NCI-H1105 (cell line): ENCODE measurements at places on chromosomes 5 and 9.

DNA sequence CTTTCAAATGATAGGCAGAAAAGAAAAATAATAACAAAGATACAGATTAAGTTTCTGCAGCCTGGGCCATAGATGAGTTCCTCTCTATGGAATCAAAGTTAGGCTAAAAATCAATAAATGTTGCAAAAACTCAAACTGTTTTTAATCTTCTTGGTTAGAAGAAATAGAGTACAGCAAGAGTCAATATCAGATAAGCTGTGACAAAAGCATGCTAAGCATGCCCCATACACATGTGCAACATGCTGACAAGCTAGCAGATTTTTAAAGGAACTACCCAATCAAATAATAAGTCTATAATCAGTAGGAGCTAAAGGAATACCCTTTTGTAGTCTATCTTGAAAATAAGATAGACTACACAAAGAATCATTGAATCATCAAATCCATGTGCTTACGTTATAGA is 6.7 kb downstream of the ERP44 start:
- DNase-seq, result no peak

DNA sequence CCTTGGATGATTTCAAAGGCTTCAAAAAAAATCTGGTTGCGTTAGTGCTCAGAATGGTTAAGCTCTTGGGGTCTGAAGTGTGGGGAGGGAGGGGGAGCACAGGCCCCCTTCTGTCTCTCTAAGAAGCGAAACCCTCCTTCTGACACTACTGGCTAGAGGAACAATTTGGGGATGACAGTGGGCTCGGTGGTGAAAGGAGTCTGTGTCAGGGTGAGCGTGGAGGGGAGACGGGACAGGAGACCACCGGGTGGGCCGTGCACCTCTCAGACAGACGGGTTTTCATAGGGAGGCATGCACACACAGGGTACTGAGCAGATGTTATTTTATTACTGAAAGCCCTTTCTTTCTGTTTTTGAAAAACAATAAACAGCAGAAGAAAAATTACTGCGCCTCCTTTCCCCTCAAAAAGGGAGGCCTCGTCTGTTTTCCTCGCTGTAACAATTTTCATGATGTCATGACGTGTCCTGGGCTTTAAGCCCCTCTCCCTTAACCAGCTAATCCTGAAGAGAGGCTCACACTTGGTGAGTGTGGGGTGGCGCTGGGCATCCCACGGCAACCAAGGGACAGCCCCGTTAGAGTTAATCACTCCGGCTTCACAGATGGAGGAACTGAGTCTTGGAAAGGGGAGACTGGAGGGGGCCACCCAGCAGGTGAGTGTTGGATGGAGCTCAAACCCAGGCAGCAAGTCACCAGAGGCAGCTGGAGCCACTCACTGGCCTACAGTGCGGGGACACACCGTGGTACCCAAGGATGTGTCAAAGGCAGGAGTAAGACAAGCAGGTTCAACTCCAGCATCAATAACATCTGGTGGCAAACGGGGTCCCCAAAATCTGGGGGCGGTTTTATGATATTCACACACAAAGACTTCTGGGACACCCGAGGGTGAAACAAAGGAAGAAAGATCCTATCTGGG is 53.4 kb downstream of the PTCH1 start:
- DNase-seq, result no peak

GRCh38 chr9:131835151-131835910 is 95.5 kb upstream of the RAPGEF1 start:
- no peak for DNase-seq

DNA sequence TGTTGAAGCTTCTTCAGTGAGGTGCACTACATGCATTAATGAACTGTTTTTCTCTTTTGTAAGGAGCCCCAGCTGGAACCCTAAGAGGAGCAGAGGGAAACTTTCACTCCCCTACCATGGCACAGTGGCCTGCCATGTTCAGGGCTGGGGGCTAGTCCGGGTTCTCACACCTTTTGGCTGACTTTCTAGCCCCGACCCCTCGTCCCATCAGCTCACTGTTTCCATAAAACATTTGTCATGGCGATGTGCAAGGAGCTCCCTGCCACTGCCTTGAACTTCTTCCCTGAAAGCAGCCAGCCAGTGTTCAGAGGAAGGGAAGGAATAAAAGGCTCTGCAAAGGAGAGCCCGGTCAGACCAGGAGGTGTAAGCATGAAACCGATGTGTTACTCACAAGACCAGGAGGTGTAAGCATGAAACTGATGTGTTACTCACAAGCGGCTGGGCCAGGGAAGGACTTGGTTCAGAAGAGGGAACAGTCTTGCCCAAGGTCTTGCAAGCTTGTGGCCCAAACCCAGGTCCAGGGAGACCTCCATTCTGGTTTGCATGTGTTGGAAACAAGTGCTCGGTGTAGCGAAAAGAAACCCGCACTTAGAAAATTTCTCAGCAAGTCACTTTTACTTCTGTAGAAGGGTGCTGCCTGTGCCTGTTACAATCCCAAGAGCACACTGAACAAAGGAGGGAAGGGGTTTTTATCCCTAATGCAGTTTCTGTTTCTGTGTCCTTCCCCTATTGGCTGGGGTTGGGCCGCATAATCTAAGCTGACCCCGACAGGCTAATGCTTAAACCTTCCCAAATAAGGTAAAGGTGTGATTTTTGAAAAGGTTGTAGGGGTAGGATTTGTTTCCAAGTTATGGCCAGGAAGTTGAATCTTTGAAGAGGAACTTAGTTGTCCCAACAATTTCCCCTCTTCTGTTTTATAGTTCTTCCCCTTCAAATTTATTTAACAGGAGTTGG is 3.4 kb upstream of the ABO start:
- no peak for DNase-seq
